ENCODE measurements at places on chromosomes 3 and 15.

- DNase-seq, result no peak
Measured at GRCh38 chr3:16596352-16597032, 8.7 kb downstream of the DAZL start.

DNA sequence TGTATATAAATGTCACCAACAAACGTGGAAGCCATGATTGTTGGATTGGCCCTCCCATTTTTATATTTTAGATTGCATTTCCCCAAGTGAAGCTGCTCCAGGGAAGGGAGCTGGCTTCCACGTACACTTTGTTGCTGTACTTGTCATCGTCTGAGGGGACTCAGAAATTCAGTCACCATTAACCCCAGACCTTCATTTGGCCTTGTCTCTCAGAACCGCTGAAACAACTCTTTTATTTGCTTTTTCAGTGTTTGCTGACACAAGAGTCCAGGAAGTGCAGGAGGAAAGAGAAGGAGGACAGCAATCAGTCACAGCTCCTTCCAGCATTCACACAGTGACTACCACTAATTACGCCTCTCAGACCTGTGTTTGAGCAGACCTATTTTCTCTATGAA, 276.5 kb downstream of the TBL1XR1 start:
- DNase-seq, result peak; percentile 78

- DNase-seq, result no peak
Measured at GRCh38 chr3:140823106-140823505, 118.5 kb upstream of the SLC25A36 start.

DNA sequence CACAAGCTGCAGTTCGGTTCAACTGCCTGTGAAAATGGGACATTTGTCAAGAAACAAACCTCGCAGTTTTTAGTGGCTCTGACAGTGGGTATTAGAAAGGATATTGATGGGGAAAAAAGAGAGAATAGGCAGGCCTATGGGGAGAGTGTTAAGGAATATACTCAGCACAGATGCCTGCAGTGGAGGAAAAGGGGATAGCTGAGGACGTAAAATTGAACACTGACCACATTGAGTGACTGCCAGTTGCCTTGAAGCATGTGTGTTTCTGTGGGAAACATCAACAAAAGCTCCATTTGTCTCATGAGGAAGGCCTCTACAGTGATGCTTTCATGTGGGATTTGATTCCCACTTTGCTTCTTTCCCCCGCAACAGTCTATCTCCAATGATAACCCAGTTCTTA, 1042.1 kb downstream of the TUSC7 start:
- DNase-seq, result no peak

- no peak for DNase-seq
Measured at GRCh38 chr3:149809699-149810098, 3.3 kb upstream of the RNF13 start.

GRCh38 chr15:43854801-43855200, 28.0 kb downstream of the WDR76 start:
- no peak for DNase-seq

DNA sequence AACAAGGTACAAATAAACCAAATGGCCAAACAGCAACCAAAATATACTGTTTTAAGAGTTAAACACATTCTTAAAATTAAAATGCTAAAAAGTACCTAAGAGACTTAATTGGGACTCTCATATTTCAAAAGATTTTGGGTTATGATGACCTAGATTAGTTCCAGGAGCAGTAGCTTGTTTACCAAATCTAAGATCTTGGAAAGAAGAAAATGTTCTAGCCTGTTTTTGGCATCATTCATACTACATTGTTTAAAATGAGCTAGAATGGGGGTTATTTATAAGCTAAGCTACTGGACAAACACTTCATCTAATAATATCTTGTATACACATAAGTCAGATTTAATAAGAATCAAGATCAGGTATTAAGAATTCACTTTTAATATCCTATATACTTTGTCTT, 22.8 kb downstream of the ATOSA start:
- no peak for DNase-seq

- DNase-seq, result no peak
Measured at GRCh38 chr3:33092496-33093254, 4.3 kb downstream of the GLB1 start.

GRCh38 chr15:31400222-31400927, 73.7 kb downstream of the KLF13 start:
- no peak for DNase-seq

DNA sequence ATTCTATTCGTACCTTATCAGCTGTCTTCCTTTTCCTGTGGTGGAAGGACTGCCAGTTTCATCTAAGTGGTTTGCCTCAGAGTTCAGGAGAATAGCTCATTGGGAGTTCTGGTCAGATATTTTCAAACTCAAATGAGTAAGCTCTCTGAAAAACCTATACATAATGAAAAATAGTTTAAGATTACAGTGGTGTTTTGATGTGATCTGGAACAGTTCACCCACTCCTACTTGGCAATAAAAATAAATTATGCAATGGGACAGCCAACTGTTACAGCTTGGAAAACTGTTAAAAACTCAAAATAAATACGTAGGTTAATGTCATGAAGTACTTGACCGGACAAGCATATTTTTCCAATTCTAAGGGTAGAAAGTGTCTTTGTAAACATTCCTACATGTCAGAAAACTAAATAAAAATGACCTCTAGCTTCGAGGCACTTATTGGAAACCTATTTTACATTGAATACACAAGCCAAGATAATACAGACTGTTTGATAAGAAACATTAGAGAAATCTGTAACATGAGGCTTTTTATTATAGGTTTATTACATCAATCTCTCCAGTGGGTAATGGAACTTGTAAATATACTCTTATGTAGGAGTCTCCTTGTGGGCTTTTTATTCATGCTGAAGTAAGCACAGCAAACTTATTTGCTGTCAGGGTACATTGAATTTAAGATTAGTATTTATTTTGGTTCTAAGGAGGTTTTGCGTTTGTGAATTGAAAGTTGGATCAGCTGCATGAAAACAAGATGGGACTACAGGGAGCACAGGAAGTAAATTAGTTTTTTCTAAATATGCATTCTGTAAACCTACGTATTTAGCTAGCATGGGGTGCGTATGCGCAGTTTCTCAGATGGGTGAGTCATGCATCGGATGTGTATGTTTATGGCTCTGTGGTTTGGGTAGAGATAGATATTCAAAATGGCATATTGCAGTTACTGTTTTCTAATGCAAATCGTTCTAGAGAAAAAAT, 453.1 kb downstream of the IL5RA start:
- DNase-seq, result no peak

- DNase-seq, result no peak
Measured at GRCh38 chr15:84834969-84835368, 17.8 kb downstream of the ALPK3 start.

GRCh38 chr3:79018265-79018664, 749.5 kb downstream of the ROBO1 start:
- no peak for DNase-seq

- no peak for DNase-seq
Measured at GRCh38 chr3:132854856-132855535, 132.8 kb upstream of the NPHP3 start.

- DNase-seq, result peak; percentile 79
Measured at GRCh38 chr3:29643034-29643425, 362.2 kb downstream of the RBMS3 start.

GRCh38 chr15:79957741-79958140, 13.3 kb downstream of the BCL2A1 start:
- DNase-seq, result no peak

DNA sequence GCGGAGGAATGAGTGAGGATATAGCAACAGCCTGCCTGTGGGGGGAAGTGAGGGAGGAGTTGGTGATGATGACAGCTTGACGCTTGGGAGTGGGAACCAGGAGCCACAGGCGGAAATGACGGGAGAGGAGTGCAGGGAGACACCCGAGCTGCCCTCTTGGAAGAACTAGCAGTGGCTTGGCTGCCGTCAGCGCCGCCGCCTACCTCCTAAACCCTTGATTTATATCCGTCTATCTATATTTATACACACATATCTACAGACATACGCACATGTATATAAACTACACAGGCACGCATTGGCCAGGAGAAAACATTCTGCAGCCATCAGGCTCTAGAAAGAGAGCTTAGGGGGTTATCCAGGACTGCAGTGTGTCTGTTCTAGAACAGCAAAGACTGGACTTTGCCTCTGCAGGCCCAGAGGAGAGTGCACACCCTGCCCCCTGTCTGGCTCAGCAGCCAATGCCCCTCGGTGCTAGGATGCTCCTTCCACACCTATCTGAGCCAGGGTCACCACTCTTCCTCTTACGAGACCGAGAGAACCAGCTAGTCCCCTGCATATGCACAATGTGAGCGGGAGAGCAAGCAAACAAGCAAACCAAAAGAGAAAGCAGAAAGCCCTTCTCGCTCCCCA, 45.3 kb upstream of the MAGEF1 start:
- DNase-seq, result no peak

DNA sequence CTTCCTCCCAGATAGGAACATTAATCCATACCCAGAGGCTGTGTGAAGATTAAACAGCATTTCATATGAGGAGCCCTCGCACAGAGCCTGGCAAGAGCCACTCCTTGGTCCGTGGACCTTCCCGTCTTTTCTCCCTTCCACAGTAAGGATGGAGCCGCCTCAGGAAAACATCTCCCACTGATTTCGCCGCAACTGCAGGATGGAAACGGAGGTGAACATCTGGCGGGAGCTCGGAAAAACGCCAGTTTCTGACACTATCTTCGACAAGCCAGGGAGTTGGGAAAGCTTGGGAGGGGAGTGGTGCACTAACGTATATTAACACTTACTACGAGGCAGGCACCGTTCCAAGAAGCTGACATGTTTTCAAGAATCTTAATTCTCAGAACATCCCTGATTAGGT, 157.9 kb downstream of the XXYLT1 start:
- DNase-seq, result no peak

GRCh38 chr3:30318110-30318509, 288.3 kb upstream of the TGFBR2 start:
- no peak for DNase-seq

DNA sequence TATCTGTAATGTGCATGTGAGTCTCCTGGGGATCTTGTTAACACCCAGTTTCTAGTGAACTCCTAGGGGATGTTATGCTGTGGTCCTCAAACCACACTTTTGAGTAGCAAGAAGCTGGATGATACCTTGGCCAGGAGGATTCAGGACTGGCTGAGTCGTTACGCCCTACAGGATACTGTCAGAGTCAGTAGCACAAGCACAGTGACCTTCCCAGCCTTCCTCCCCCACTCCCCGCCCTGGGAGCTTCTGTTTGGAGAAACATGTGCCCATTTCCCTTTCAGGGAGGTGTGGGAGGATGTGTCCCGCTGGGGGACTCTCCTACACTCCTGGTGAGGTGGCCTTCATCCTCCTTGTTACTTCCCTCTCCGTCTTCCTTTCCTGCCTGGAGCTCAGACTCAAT, 76.4 kb upstream of the TRPM1 start:
- DNase-seq, result no peak

GRCh38 chr3:188516515-188516914, 362.6 kb downstream of the LPP start:
- DNase-seq, result no peak

DNA sequence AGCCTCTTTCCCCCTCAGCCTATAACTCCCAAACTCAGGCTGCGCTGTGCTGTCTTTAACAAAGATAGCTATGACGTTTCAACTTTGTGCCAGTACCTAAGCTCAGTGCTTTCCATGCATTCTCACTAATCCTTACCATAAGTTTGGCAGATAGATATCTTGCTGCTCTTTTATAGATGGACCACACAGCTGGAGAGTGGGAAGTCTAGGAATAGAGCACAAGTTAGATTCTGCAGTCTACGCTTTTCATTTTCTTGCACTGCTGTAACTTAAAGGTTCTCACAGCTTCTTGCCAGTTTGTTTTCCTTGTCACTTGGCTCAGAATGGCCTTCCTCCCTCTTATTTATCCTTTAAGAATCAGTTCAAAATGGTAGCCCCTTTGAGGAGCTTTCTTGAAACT, 468.8 kb downstream of the CNTN4 start:
- DNase-seq, result no peak

- DNase-seq, result peak; percentile 90
Measured at GRCh38 chr3:58568572-58569286, 8.5 kb downstream of the FAM107A start.

DNA sequence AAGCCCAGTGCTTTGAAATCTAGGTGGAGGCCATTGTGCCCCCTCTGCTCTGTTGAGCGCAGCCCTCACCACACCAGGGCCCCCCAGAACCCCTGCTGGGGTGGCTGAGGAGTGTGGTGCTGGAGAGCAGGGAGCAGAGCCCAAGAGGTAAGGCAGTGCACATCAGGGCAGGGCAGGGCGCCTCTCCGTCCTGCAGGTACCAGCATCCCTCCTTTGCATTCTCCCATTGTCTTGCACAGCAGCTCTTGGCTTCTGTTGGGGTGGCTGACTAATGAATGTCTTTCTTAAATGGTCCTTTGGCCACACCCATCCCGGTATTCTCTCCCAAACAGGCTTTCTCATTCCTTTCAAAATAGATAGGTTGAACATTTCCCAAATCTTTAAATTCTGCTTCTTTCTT, 41.4 kb upstream of the GABRG3 start:
- DNase-seq, result no peak

- DNase-seq, result no peak
Measured at GRCh38 chr3:149547413-149547812, 72.9 kb downstream of the TM4SF4 start.

- DNase-seq, result peak; percentile 62
Measured at GRCh38 chr3:37627951-37628620, 233.6 kb upstream of the CTDSPL start.

DNA sequence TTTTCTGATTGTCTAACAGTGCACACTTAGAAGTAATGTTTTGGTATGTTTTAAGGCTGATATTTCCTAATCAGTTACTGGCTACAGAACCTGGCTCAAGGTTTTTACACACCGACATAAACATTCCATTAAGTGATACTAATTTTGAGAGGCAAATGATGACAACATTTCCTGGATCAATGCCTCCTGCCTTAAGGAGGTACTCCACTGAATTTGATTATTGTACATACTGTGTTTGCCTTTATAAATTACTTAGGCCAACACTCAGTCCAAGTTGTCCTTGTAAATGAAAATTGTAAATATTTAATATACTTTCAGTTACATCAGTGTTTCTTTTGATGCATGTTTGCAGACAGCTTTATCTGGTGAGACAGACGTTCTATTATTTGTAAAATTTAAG, 24.2 kb upstream of the LXN start:
- no peak for DNase-seq

DNA sequence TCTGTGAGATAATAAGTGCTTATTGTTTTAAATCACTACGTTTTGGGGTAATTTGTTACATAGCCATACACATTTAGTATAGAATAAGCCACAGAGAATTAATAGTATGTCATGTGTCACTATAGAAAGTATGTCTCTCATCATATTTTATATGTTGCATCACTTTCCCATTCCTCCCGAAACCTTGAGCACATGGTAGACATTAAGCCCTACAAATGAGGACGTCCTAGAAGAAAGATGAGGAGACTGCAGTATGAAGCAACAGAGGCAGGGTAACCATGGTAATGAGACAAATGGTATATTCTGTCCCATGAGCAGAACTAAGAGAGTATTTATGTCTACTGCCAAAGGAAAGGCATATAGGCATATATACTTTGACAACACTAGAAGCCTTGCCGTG, 720.2 kb downstream of the ROBO1 start:
- no peak for DNase-seq

DNA sequence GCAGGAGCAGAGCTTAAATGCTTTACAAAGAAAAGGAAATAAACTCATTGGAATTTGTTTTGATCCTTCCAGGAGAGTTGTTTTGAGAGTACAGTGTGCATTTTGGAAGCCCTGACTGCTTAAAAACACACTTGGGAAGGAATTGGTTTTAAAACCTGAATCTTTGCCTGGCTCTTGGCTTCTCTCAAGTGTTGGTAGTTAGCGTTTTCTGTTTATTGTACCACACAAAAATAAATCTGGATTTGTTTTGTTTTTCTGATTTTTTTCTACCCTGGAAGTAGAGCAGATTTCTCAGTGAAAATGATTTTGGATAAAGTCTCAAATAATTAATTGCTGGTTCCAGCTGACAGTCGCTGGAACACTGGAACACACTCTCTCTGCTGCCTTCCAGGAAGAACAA, 90.6 kb downstream of the CHST2 start:
- DNase-seq, result no peak

All from retina (tissue), 1 donor.